ENCODE measurements at places on chromosomes 5 and 9. TPM values are rescaled to one million over a fixed set of nuclear protein-coding genes. Genes with fewer than 3 reads are reported as not detected.
A peak's percentile ranks its signal among the peaks of the same experiment; 100 is the strongest.

Gene CTNND2
- 14.9 TPM for total RNA-seq

Gene PLAC8L1
- total RNA-seq = 2.8 TPM

Gene TLE1
- total RNA-seq = 45.4 TPM

Gene PPP1R26
- total RNA-seq = 21.6 TPM

Gene SPATA31A3
- not detected for total RNA-seq

- H3K27me3 ChIP-seq = no peaks in the 10 kb centered on the region
- no peak for DNase-seq
- H3K4me3 ChIP-seq = no peak overlapping the region
Measured at GRCh38 chr9:6302417-6302816, 25.8 kb upstream of the TPD52L3 start.

DNA sequence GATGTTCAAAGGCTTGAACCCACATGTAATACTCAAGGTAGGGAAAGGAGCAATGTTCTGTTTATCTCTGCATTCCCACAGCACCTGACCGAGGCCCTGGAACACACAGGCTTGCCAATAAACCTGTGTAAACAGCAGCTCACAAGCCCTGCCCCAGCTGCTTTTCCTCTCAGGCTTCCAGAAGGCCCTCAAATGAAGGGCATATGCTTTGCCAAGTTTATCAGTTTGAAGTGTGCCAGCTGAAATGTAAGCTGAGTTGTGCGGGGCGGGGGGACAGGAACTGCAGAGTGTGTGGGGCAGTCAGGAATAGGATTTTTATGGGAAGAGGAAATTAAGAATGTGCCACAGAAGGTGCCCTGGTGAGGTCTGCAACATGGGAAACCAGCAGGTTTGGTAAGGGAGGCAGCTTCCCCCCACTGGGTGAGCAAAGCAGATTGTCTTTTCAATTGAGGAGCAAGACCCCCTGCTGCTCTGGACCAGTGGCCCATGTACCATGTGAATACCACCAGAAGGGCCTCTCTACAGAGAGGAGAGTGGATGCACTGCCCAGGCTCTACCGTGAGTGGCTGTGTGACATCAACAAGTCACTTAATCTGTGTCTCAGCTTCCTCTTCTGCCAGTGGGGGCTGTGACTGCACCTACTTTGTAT lies 194.8 kb downstream of the SPOCK1 start:
- H3K4me3 ChIP-seq = no peak overlapping the region
- H3K27me3 ChIP-seq = no peaks in the 10 kb centered on the region
- DNase-seq = no peak
- H3K4me1 ChIP-seq = no peaks in the 10 kb centered on the region

DNA sequence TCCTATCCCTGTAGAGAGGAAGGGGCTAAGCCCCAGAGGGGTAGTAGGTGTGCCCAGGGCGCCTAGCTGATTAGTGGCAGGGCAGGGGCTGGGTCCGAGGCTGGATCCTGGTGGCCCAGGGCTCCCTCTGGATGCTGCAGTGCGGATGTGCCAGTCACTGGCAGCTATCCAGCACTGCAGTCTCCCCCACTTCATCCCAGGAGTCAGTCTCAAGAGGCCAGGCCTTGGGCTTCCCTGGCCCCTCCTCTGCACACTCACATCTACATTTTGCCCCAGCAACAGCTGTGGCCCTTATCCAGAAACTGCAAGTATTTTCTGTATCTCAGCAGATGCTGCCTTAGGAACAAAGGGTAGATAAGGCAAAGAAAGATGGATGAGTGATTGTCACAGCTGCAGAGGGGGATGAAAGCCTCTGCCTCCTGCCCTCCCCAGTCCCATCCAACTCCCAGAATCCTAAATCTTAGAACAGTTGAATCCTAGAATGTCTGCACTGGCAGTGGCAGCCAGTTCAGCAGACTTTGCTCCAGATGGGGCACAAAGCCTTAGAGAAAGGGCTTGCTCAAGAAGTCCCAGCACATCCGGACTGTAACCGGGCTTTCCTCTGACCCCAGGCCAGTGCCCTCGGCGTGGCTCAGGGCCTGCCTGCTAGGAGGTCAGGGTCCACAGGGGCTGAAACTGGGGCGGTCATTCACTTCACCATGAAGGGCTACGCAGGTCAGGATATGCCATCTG lies 1.6 kb downstream of the ANXA6 start:
- peak overlapping the region; percentile 77 for H3K4me3 ChIP-seq
- H3K27me3 ChIP-seq = no peaks in the 10 kb centered on the region
- H3K36me3 ChIP-seq = no peaks in the 10 kb centered on the region
- peak overlapping the region; percentile 92 for H3K27ac ChIP-seq

DNA sequence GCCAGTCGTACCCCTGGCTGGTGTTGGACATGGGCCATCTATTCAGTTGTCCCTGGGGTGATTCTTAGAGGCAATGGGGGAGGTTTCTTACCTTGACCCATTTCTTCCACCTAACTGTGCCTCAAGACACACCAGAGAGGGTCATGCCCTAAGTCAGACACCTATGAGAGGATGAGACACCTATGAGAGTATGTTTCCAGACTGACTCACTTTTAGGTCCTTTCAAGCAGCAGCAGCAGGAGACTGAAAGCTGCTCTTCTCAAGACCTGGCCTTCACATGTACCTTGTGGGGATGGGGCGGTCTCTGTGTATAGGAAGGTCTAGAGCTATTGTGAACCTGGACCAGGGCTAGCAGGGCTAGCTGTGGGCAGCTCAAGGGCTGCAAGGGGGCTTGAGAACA lies 130.1 kb downstream of the TENT4A start:
- no peaks in the 10 kb centered on the region for H3K36me3 ChIP-seq
- no peak overlapping the region for H3K27ac ChIP-seq
- H3K4me3 ChIP-seq = no peak overlapping the region
- H3K4me1 ChIP-seq = no peaks in the 10 kb centered on the region
- DNase-seq = no peak

DNA sequence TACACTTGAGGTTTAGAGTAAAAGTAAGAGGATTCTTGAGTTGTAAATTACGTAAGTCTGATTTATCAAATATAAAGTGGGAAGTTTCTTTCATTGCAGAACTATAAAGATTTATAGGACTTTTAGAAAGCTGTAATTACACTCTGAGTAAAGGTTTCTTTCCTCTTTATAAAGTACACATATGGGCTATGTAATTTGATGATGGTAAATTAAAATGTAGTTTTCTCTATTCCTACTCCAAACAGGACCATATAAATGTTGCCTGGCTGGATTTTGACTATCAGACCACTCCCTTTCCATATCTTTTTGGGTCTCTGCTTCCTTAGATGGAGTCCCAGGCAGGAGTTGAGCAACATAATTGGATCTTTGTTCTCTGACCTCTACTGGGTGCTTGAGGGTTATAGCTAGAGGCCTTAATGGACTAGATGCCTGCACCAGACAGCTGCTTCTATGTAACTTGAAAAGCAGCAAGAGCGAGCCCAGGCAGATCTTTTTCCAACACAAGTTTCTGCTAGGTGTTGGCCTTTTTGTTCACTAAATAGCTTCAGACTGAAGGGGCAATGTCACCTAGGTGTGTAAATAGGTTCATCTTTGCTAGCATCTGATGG lies 11.4 kb upstream of the TEX48 start:
- H3K36me3 ChIP-seq = no peaks in the 10 kb centered on the region
- H3K4me3 ChIP-seq = no peak overlapping the region
- no peaks in the 10 kb centered on the region for H3K4me1 ChIP-seq
- H3K27me3 ChIP-seq = no peaks in the 10 kb centered on the region

DNA sequence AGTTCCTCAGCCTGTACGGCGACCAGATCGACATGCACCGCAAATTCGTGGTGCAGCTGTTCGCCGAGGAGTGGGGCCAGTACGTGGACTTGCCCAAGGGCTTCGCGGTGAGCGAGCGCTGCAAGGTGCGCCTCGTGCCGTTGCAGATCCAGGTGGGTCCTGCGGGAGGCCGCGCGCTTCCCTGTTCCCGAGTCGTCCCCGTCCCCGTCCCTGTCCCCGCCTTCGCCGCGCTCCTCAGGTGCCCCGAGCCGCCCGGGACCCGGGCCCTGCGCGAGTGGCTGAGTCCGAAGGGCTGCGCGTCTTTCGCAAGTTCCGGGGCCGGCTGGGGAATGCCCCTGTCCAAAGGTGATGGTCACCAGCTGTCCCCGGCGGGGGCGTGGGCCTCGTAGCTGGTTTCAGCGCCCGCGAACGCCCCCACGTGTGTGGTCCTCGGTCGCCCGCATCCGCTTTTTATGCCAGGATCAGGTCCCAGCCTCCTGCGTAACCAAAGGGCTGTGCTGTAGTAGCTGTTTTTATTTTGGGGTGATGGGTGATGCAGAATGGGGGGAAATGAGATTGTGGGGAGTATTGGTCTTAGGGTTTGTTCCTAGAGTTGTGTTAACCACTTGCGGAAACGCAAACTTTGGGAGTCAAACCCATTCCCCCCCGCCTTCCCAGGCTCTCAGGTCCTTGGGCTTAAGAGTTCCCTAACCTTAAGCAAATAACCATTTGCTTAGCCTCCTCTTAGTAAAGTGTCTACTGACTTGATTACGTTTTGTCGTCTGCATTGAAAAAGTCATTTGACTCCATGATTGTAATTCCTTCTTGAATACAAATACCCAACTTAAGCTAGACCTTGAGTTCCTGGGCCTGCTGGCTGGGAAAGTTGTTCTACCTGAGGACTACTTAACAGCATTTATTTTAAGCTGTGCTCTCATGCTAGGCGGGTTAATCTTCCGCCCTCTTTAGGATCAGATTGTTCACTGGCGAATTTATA lies 663 bp downstream of the ISOC1 start:
- H3K4me3 ChIP-seq = peak overlapping the region; percentile 76
- no peaks in the 10 kb centered on the region for H3K27me3 ChIP-seq
- no peaks in the 10 kb centered on the region for H3K4me1 ChIP-seq
- peak; percentile 88 for DNase-seq
- no peaks in the 10 kb centered on the region for H3K36me3 ChIP-seq

- peaks cover 14% of the 10 kb centered on the region for H3K36me3 ChIP-seq
- no peak overlapping the region for H3K4me3 ChIP-seq
- no peak for DNase-seq
- no peaks in the 10 kb centered on the region for H3K27me3 ChIP-seq
- no peaks in the 10 kb centered on the region for H3K4me1 ChIP-seq
Measured at GRCh38 chr5:94693043-94693822, 74.8 kb downstream of the SLF1 start.

- no peak overlapping the region for H3K4me3 ChIP-seq
- no peak for DNase-seq
- H3K36me3 ChIP-seq = no peaks in the 10 kb centered on the region
- no peak overlapping the region for H3K27ac ChIP-seq
Measured at GRCh38 chr5:125928663-125929062, 494.5 kb upstream of the GRAMD2B start.

DNA sequence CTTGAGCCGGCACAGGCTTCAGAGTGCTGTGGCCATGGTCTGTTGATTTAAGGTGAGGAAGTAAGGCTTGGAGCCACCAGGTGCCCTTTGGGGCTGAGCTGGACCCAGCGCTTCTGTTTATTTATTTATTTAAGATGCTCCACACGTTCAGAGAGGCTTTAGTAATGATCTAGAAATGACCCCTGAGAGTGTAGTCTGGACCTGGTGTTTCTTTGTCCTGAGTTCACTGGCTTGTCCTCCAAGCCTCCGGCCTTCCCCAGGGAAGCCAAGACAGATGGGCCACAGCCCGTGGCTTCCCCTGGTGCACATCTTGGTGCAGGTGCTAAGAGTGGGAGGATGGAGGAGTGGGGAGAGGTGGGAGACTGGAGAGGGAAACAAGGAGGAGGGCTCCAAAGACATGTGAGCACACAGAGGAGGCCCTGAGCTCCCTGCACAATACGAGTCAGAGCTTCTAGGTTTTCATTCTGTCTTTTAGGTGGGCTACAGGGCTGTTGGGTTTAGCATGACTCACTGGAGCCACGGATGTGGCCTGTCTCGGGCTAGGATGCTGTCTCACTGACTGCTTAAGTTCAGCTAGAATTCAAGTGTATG lies 56.9 kb downstream of the AHRR start:
- no peak for DNase-seq
- no peak overlapping the region for H3K27ac ChIP-seq
- no peaks in the 10 kb centered on the region for H3K36me3 ChIP-seq
- no peaks in the 10 kb centered on the region for H3K27me3 ChIP-seq
- peaks cover 6% of the 10 kb centered on the region for H3K4me1 ChIP-seq
- no peak overlapping the region for H3K4me3 ChIP-seq

GRCh38 chr9:105421154-105421553 lies 26.7 kb upstream of the FSD1L start:
- no peak overlapping the region for H3K27ac ChIP-seq
- no peaks in the 10 kb centered on the region for H3K4me1 ChIP-seq
- no peak for DNase-seq
- H3K36me3 ChIP-seq = no peaks in the 10 kb centered on the region

DNA sequence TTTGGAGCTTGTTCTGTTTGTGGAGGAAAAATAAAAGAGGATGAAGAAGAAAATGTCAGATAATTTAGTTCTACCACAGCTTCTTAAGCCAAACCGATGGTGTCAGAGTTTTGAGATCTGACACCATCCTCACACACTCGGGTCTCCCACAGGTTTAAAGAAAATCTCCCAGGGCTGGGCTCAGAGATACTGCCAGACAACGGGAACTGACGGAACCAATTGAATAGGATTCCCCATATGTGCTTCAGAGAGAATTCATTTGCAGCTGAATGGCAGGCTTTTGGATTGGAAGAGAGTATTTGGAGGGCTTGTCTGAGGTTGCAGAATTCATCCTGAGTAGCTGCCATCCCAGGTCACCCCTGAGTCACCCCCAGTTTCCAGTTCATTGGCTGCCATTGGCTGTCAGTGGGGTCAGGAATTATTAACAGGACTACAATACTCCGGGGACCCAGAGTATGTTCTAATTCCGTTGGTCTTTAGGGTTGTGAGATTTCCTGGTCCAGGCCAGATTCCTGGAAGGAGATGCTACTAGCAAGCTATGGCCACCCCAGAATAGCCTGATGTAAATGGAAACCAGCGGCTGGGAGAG lies 131.3 kb downstream of the PDZD2 start:
- no peaks in the 10 kb centered on the region for H3K4me1 ChIP-seq
- H3K27ac ChIP-seq = no peak overlapping the region
- no peak for DNase-seq
- H3K4me3 ChIP-seq = no peak overlapping the region
- H3K36me3 ChIP-seq = no peaks in the 10 kb centered on the region

GRCh38 chr9:134067904-134068743 lies at the start of gene BRD3:
TSS of gene BRD3 (minus strand) at chr9:134068026. CDS start at chr9:134053477, 14,549 bp downstream.
- peak; percentile 94 for DNase-seq
- H3K27ac ChIP-seq = peak within 1 kb of the TSS; percentile 100
- H3K36me3 ChIP-seq = no peaks in the 10 kb centered on the region

DNA sequence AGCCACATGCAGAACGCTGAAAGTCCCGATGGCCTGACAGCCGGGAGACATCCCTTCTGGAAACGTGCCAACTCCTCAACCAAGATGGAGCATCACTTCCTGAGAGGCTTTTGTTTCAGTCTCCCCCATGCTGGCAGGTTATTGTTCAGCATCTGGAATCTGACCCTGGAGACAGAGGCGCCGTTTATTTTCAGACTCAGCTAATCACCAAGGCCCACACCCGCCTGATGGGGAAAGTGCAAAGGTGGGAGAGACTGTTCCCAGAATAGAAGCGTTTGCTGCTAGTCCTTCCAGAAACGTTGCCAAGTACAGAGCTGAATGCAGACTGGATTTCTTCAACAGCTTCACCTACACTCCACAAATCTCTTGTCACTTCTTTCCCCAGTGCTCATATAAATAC lies 41.8 kb upstream of the S1PR3 start:
- no peak for DNase-seq
- H3K27ac ChIP-seq = no peak overlapping the region
- no peak overlapping the region for H3K4me3 ChIP-seq
- no peaks in the 10 kb centered on the region for H3K27me3 ChIP-seq
- no peaks in the 10 kb centered on the region for H3K36me3 ChIP-seq

GRCh38 chr9:37336150-37336549 lies 86.3 kb upstream of the GRHPR start:
- no peak overlapping the region for H3K27ac ChIP-seq
- H3K27me3 ChIP-seq = no peaks in the 10 kb centered on the region
- no peaks in the 10 kb centered on the region for H3K36me3 ChIP-seq
- no peak for DNase-seq

- H3K27me3 ChIP-seq = no peaks in the 10 kb centered on the region
- H3K27ac ChIP-seq = no peak overlapping the region
- H3K4me3 ChIP-seq = no peak overlapping the region
- H3K36me3 ChIP-seq = no peaks in the 10 kb centered on the region
- H3K4me1 ChIP-seq = no peaks in the 10 kb centered on the region
Measured at GRCh38 chr9:25284365-25284764, 393.9 kb downstream of the TUSC1 start.

All from Peyer's patch (tissue), 4 donors.